ENCODE measurements at places on chromosomes 11 and 22.

DNA sequence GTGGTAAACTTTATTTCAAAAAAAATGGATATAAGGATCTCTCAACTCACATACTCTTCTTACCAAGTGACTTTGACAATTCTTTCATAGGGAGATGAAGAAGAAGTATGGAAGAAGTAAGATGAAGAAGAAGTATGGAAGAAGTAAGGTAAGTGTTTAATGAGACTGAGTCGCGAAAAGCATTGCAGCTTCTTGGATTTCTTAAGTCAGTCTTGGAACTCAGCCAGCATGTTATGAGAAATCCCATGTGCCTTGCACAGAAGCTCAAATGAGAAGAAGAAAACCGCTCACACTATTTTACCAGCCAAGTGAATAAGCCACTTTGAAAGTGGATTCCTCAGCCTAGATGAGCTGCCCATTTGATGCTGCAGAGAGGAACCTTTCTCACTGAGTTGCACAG, 332.0 kb upstream of the CCDC179 start:
- no peak for DNase-seq

GRCh38 chr22:20406686-20407408, 12.9 kb downstream of the ZNF74 start:
- no peak for DNase-seq

GRCh38 chr22:23393721-23394320, 186.3 kb downstream of the IGLL1 start:
- DNase-seq: no peak

DNA sequence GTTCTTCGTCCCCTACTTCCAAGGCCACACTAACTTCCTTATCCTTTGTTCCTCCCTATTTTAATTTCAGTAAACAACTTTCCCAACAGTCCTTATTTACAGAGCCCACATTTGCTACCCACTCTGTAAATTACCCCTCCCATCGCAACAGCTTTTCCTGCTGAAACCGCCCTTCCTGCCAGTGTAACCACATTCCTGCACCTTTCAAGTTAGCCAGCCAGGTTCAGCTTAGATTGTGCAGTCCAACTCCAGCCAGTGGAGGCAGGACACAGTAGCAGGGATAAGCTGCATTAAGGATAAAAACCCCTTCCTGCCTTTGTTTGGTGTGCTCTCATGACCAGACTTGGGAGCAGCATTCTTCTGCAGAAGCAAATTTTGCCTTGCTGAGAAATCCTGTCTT, 768.3 kb upstream of the ARHGAP42 start:
- no peak for DNase-seq

DNA sequence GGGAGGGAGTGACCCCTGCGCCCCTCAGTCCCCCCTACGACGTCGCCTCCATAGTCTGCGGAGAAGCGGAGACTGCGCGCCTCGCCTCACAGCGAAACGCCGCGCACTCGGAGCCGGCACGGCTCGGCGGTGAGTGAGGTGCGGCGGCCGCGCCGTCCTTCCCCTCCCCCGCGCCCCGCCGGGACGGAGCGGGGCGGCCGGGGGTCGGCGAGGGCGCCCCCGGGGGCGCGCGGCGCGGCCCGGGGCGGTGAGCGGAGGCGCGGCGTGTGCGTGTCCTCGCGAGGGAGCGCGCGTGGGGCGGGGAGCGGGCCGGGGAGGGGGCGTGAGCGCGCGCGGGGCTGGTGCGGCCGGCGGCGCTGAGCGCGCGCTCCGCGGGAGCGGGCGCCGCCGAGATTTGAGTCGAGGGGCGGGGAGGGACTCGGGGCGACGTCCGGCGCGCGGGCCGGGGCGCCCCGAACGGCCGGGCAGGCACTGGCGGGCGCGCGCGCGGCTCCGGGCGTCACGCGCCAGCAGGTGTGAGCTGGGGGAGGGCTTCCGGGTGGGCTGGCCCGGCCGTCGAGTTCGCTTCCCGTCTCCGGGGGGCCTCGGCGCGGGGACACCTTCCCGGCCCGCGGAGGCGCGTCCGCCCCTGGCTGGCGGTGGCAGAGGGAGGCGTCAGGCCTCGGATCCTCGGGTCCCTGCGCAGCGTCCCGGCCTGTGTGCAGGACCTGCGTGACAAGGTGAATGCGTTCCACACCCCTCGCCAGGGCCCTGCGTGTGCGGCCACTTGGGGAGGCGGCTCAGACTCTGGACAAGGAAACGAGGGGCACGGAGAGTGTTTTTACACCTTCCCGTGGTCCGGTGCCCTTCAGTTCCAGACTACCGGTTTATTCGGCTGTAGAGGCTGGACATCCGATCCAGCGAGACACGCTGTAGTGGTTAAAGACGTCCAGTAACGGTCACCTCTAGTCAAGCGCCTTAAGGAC, 50.4 kb downstream of the FAM83F start:
- peak; percentile 86 for DNase-seq

DNA sequence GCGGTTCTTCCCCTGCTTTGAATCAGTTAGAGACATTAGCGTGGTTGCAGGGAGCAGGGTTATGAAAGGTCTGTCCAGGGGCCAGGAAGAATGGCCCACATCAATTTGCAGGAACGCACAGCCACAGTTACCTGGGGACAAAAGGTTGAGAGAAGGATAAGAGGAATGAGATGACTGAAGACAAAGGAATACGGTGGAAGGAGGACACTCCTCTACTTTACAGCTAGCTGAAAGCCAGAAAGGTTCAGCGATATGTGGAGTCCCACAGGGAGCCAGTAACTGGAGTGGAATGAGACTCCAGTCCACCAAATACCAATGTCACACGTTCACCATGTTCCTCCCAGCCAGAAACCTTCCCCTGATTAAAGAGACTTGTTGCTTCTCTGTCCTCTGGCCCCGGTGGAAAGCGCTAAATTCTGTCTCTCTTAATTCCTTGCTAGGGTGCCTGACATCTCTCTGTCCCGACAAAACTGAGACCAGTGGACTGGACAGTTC, 10.7 kb downstream of the XNDC1N start:
- DNase-seq: no peak

GRCh38 chr11:579830-580601, 3.7 kb downstream of the PHRF1 start:
- no peak for DNase-seq

DNA sequence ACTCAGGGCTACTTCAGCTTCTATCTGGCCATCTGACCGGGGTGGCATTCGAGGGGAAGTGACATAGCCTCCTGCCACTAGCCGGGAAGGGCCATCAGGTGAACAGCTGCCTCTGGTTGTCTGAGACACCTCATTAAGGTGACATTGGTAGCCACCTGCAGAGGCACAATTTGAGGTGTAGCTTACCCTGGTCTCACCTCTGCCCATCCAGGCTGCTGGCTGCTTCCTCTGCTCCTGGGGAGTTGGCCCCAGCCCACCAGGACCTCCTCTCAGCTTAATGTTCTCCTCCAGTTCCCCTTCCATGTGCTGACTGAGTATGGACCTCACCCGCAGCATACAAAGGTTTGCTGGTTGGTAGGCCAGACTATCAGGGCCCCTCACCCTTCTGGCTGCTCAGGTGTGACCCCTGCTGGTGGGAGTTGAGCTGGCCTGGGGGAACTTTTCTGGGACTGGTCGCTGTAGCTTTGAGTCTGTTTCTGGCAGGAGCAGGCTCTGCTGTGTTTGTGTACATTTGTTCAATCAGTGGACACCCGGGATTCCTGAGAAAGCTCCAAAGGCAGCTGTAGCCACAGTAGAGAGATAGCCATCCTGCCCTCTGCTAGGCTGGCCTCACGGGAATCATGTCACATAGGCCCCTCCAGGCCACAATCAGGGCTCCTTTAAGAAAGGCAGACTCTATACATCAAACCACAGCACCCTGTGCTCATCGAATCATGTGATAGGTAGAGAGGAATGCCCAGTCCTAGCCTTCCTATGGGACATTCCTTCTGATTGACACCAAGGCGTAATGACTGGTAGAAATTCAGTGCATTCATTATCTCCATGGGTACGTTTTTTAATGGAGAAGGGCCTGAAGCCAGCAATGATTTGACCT, 295.1 kb upstream of the PLET1 start:
- peak; percentile 51 for DNase-seq

- no peak for DNase-seq
Observed at GRCh38 chr22:50258361-50259292, 2.9 kb downstream of the MAPK12 start.

- no peak for DNase-seq
Observed at GRCh38 chr22:48391171-48391711, 1436.4 kb downstream of the BRD1 start.

DNA sequence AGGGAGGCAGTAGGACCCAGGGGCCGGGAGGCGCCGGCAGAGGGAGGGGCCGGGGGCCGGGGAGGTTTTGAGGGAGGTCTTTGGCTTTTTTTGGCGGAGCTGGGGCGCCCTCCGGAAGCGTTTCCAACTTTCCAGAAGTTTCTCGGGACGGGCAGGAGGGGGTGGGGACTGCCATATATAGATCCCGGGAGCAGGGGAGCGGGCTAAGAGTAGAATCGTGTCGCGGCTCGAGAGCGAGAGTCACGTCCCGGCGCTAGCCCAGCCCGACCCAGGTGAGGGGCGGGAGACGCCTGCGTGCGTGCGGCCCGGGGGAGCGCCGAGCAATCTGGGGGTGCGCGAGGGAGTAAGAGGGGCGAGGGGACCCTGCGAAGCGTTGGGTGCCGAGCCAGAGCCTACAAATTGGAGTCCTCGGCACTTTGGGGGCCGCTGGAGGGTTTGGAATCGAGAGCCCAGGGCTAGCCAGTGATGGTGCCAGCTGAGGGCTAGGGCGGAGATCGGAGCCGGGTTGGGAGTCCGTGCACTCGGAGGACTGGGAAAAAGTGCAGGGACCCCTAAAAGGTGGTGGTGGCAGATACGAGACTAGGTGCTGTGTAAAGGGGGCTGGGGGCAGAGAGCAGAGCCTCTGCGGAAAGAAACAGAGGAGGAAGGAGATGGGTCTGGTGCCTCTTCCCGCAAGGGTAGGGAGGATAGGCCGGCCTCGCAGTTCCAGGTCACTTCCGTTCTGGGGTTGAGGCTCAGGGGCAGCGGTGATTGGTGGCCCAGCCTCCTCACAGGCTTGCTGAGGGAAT, at the start of gene SERPINH1:
SERPINH1 (plus strand) TSS at position 206 of the 788 bp plus-strand sequence. CDS start 4,097 bp downstream, outside the sequence.
- peak; percentile 58 for DNase-seq

- no peak for DNase-seq
Observed at GRCh38 chr22:18987765-18988164, 51.7 kb upstream of the PRODH start.

DNA sequence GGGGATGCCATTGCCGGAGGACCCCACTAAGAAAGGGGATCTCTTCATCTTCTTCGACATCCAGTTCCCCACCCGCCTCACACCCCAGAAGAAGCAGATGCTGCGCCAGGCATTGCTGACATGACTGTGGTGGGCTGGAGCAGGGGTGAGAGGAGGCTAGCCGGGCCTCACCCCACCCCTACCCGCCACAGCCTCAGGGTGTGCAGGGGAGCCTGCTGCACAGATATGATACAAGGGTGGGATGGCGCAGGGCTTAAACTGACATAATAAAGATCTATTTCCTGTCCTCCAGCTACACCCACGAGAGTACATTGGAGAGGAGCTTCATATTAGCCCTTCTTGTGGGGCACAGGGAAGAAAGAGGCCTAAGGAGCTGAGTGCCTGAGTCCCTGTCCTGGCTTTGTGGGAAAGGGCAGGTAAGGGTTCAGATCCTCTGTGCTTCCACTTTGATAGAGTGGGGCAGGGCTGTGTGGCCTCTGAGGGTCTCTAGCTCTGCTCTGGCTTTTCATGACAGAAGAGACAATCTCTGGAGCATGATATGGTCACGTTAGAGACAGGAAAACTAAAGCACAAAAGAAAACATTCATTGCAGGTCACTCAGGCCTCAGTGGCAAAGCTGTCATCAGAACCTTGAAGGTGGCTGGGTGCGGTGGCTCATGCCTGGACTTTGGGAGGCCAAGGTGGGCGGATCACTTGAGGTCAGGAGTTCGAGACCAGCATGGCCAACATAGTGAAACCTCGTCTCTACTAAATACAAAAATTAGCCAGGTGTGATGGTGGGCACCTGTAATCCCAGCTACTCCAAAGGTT, 12.4 kb downstream of the UCP2 start:
- DNase-seq: no peak

- peak; percentile 31 for DNase-seq
Observed at GRCh38 chr11:87081358-87081757, 43.6 kb downstream of the TMEM135 start.
